Adipocyte (in vitro differentiated cells): ENCODE measurements at places on chromosomes 16 and 17.
A peak's percentile ranks its signal among the peaks of the same experiment; 100 is the strongest.

DNA sequence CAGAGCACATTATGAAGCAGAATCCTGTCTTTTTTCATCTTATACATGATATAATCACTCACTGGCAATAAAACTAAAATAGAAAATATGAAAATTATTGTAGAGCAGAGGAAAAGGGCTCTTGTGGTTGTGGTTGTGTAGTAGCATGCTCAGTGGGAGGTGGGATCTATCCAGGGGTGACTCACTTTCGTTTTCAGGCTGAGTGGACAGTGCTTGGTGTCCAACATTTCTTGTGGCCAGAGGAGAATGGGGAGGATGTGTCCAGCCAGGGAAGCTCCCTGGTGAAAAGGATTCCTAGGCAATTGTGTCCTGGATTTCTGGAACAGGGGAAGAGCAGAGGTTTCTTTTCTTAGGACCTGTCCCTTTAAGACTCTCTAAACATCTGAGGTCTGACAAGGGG lies 31.9 kb upstream of the CPHXL start:
- peak; percentile 8 for DNase-seq

GRCh38 chr17:76696763-76697701 lies 13.7 kb downstream of the MXRA7 start:
- no peak for DNase-seq

DNA sequence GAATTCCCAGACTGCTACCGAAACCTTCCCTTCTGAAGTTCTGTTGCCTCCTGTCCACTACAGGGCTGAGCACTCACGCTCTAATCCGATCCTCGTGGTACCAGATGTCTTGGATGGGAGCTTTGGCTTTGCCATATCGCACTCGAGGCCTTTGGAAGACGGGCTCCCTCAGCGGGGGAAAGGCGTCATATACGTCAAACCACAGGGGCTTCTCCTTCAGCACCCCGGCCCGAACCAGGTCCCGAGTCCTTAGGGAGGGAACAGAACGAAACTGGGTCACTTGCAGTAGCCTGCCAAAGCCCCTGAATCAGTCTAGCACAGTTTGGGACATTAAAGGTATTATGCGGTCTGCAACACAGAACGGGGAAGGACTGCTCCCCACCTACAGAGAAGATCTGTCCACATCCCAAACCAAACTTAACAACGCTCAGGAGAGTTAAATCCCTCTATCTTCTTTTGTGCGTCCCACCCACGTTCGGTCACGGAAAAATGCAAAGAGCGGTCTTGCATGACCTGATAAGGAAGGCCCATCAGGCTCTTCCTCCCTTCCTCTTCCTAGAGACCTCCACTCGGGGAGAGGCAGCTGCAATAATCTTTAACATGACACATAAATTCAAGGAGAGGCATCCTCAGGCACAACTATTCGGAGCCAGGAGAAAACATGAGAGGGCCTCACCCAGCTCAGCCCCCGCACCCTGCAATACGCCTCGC lies 526 bp downstream of the MRPS23 start:
- no peak for DNase-seq

- no peak for DNase-seq
Measured at GRCh38 chr17:51613255-51613654, 352.9 kb downstream of the UTP18 start.

- DNase-seq, result no peak
Measured at GRCh38 chr16:31331807-31332301, 23.1 kb upstream of the ITGAX start.

DNA sequence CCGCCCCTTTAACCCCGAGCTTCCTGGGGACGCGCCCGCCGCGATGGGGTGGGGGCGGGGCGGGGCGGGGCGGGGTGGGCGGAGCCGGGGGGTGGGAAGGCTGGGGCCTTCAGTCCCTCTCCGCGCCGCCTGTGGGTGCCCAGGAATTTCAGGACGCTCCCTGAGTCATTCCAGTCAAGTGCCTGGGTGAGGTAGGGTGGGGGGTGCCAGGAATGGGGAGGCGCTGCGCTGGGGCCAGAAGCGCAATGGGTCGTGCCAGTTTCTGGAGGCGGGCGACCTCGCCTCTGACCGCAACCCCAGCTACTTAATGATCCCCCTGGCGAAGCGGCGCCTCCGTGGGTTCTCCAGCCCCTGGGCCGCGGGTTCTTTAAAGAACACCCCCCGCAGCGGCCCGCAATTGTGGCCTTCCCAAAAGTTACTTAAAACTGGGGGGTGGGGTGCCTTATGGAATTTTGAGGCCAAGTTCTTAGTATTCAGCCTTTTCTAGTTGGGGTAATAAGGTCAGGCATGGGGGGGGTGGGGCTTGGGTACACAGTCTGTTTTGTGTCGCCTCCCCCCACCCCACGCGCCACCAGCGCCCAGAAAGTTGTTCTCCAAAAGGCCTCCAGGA lies 826 bp upstream of the GSE1 start:
- DNase-seq, result peak; percentile 91

DNA sequence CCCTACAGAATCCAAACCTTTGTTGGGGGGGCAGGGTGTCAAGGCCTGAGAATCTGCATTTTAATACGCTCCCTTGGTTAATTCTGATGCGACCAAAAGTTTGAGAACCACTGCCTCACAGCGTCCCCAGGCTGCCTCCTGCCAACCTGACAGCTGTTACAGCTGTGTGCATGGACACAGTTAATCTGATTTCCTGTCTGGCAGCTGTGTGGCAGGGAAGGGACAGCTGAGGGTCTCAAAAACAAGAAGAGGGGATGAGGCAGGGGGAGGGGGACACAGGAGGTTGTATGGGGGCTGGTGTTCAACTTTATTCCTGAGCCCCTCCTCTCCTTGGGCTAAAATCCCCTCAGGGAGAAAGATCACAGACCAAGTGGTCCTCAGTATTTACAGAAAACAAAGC lies 17.5 kb downstream of the HDAC5 start:
- no peak for DNase-seq

GRCh38 chr16:57196753-57197152 lies 10.6 kb downstream of the RSPRY1 start:
- DNase-seq, result no peak

- DNase-seq, result no peak
Measured at GRCh38 chr16:81280393-81280792, 34.4 kb upstream of the GAN start.

DNA sequence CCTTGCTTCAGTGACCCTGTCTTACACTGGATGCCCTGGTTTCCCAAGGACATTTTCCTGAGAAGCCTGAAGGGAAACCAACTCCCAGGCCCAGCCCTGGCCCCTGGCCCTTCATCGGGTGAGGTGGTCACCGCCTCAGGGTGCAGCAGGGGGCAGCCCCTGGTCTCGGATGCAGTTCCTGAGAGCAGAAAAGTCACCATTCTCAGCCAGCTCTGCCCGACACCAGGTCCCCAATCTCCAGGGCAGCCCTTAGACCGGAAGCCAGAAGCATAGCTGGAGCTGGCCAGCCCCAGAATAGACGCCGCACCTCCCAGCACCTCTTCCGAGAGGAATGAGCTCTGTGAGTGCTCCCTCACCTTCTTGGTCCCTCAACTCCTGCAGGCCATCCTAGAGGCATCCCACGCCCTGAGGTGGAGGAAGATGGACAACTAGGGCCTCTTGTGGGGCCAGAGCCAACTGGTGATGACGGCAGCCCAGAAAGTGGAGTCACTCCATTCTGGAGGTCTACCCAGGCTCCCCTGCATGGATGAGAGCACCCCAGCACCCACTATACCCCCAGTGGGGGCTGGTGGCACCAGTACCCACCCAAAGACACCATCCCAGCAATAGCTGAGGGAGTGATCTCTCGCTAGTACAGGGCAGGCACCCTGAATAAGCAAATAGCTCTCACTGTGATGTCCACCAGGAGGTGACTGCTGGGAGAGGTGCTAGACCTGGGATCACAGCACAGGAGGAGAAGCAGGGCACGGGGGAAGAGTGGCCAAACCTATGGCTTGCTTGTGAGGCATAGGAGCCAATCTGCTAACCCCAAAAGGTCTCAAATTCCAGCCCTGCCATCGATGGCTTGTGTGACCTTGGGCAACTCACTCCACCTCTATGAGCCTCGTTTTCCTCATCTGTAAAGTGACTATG lies 56.2 kb downstream of the TK2 start:
- DNase-seq, result no peak

GRCh38 chr16:3641801-3642396 lies 12.6 kb upstream of the DNASE1 start:
- no peak for DNase-seq

- DNase-seq, result no peak
Measured at GRCh38 chr17:42378959-42379594, 9.2 kb downstream of the STAT3 start.

GRCh38 chr17:76781056-76781982 lies 43.4 kb downstream of the MFSD11 start:
- DNase-seq, result no peak

DNA sequence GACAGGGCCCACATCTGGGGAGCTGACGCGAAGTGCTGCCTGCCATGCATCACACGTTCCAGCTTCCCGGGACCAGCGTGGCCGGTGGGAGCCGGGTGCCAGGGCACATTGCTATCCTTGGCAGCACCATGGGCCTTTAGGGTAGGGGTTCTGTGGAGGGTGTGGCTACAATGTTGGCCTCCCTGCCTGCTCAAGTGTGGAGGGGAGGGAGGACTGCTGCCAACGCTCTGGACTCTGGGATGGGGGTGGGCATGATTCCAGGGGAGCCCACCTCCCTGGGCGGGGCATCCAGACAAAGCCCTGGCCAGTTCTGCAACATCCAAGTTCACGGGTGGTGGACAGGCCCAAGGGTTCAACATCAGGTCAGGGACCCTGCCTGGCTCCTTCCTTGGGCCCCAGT lies 13.9 kb downstream of the GRB7 start:
- DNase-seq, result no peak

DNA sequence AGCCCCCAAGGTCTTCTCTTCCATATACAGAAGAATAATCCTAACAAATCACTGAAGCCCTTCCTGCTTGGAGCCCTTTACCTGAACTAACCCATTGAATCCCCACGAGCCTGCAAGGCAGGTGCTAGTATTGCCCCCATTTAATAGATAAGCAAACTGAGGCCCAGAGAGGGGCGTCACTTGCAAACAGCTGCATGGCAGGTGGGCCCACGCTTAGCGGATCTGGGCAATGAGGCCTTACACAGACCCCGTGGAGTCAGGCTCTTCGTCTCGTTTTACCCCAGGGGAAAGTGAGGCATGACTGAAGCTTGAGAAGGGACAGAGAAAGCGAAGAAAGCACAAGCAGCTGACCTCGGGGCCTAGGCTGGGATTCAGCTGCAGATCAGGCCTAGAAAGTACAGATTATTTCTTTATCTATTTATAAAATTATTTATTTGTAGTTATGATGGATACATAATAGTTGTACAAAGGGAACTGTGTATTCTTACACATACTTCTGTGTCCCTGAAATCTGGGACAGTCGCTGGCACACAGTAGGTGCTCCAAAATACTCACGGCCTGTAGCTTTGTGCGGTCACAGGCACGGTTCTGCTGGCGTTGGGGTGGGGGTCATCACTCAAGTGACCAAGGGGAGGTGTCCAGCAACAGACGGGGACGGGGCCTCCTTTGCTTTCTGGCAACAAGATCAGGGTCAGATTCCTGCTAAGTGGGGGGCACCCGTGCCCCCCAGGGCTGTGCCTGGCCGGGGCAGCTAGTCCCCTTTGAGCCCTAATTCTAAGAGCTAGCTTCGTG lies 223.2 kb upstream of the GSE1 start:
- no peak for DNase-seq

- no peak for DNase-seq
Measured at GRCh38 chr17:56373981-56374833, 219.3 kb upstream of the NOG start.

DNA sequence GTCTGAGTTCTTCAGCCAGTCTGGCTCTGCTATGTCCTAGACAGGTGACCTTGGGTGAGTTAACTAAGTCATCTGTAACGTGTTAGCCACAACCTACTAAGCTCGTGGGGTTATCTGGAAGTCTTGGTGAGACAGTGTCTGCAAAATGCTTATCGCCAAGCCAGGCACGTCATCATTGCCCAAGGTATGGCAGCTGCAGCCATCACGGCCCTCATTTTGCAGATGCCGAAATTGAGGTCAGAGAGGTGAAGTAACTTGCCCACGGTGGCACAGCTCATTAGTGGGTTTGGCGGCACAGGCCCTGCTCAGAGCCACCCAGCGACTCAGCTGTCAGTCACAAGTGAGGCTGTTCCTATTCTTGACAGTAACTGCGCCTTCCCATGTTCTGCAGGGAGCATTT lies 79.8 kb downstream of the CMIP start:
- DNase-seq, result no peak

DNA sequence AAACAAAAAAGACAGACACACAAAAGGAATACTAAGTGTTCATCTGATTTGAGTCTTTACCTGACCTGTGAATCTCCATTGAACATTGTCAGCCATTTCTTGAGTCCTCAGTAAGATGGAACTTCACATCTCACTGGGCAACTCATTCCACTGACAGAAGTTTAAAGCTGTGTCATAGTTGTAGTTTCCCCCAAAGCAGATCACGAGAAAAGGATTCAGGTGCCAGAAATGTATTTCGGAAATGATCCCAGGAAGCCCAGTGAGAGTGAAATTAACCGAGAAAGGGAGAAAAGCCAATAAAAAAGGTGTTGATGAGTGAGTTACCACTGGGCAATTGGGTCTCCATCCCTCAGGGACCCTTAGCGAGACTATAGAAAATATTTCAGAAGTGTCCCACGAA lies 6.5 kb downstream of the CHD9 start:
- DNase-seq, result no peak

DNA sequence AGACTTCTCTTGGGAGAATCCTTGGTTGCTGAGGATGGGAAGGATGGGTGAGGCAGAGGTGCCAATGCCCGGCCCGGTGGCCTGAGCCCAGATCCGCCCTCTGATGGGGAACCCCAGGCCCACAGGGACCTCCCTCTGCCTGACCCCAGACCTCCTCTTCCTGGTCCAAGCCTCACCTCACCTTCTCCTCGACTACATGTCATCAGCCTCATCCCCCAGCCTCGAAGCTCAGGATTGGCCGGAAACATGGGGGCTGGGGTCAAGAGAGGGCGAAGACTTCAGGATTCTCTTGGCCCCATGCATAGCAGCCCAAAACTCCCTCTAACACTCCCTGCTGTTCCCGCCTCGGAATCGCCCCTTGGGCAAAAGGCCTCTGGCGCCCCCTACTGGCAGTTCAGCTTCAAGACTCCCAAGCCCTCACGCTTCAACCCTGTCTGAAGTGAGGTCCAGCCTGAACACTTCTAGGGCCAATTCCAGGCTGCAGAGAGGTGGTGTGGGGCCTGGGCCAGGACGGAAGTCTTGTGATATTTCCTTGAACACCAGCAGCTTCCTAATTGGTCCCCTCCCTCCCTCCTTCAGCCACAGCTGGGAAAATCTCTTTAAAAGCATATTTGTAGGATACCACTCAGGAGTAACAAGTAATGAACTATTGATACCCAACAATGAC lies 47.2 kb downstream of the ARHGAP27 start:
- DNase-seq, result peak; percentile 95

- DNase-seq, result peak; percentile 90
Measured at GRCh38 chr17:73192206-73192893, 505 bp upstream of the COG1 start.

- DNase-seq, result no peak
Measured at GRCh38 chr17:73203788-73204479, 11.1 kb downstream of the COG1 start.

- DNase-seq, result peak; percentile 68
Measured at GRCh38 chr16:46947900-46948547, 25.4 kb downstream of the DNAJA2 start.
